ENCODE measurements at places on chromosomes 6 and 20.

DNA sequence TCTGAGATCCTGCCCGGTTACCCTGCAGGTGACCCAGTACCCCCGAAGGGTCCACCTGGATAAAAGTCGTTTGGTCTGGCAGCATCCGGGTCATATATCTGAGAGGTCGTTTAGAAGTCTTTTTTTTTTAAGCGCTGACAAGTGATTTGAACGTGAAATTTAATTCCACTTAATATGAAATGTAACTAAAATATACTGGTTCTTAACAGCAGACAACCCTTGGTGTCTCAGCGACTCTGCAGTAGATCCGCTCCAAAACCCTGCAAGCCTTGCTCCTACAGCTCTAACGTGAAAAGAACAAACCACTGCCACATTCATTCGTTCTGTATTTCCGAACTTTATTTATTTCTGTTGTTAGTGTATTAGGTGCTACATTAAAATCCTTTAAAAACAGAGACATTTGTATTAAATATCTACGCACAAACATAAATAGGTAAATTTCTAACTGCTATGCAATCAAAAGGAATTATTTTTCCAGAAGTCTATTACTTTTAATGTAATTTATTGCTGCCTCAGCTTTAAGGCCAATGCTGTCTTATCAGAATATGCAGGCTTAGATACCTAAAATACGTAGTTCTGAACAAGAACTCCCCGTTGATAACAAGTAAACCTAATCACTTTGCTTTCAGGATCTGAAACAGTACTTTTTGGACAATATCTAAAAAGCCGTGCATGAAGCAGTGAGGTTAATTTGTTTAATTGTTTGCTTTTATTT lies 33.5 kb upstream of the TCF21 start:
- DNase-seq: no peak

DNA sequence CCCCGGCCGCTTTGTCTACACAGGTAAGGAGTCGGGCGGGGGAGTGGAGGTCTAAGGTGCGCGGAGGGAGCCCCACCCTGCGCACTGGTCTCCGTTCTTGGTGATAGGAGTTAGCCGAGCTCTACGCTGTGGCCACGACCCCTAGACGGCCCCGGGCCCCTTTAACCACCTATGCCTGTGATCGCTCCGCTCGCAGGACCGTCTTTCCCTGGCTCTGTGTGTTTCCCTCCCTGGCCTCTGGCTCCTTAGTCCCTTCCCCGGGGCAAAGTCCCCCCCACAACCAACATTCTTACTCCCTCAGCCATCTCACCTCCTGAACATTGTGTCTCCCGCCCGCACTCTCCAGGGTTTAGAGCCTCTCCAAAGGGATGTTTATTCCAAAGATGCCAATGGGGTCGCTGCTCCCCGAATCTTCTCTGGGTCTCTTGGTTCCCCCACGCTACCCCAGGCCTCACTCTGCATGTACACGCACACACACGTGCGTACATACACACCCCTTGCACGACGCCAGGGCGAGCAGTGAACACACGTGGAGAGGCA lies 50.4 kb downstream of the CPXM1 start:
- DNase-seq: no peak

- peak; percentile 98 for DNase-seq
Observed at GRCh38 chr20:44310664-44311639, at the start of gene FITM2. FITM2 (minus strand) TSS chr20:44311202; CDS start chr20:44311148, 54 bp downstream.

- no peak for DNase-seq
Observed at GRCh38 chr6:111980971-111981840, 72.7 kb upstream of the CCN6 start.

- DNase-seq: no peak
Observed at GRCh38 chr20:48805286-48805685, 22.5 kb downstream of the PREX1 start.

DNA sequence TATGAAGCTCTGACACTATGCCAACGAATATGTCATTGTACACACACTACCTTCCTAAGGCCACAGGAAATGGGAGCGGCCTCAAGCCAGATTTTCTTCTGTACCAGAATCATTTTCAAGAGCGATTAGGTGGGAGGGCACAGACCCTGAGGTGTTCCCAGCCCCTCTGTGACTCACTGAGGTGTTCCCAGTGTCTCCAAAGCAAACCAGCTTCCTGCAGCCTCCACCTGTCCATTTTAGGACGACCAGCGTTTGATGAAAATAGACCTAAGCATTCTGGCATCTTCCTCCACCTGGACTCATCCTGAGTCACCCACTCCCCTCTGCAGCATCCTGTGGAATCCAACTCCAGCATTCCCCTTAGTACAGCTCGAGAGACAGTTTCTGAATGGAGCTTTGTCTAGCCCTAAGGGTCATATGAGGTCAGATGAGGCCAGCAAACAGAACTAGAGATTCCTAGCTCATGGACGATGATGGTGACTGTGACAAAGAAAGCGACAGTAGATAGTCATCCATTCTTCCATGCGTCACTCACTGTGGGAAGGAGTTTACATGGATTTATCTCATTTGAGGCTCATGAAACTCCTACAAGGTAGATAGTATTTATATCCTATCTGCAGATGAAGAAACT lies 203.4 kb downstream of the PTPRT start:
- DNase-seq: no peak

DNA sequence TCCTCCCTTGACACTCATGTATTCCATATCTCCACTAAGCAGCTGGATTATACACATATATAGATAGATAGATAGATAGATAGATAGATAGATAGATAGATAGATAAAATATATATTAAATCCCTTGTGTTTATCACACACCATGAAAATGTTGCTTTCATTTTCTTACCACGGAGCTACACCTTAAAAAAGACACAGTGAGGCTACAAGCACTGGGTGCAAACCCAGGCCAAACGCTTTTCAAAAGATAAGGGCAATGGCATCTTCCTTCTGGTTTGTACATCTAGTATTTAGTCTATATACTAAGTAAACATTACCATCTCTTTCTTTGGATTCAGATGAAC lies 377.1 kb downstream of the ESR1 start:
- DNase-seq: no peak

GRCh38 chr6:149898966-149899365 lies 1.1 kb upstream of the RAET1E start:
- no peak for DNase-seq

DNA sequence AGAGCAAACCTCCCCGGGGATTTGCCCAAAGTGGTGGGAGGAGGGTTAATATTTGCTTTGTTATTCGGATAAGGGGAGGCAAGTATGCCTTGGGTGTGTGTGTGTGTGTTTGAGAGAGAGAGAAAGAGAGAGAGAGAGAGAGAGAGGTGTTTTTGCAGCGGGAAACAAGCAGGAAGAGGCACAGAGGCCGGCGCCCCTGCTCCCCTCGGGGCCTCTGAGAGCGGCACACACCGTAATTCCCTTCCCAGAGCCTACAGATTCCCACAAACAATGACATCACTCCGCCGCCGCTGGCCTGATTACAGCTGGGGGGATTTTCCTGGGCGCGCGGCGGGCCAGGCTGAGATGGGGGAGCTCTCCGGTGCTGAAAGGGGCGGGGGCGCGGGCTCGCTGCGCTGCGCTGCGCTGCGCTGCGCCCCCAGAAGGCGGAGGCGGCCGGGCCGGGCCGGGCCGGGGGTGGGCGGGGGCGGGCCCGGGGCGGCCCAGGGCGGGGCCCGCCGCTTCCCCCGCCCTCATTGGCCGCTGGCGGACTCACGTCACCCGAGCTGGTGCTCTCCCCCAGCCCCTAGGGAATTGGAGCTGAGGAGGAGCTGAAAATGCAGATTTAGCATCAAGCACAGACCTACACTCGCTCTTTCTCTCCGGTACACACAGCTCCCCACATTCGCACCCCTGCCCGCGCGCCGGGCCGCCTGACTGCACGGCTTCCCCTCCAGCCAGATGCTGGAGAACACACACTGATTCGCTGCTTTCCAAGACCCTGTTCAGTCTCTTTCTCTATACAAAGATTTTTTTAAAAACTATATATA lies at the start of gene PCSK2:
Gene PCSK2 (plus strand): TSS at position 631 of the 809 bp plus-strand sequence. CDS start 266 bp downstream, outside the sequence.
- DNase-seq: no peak

DNA sequence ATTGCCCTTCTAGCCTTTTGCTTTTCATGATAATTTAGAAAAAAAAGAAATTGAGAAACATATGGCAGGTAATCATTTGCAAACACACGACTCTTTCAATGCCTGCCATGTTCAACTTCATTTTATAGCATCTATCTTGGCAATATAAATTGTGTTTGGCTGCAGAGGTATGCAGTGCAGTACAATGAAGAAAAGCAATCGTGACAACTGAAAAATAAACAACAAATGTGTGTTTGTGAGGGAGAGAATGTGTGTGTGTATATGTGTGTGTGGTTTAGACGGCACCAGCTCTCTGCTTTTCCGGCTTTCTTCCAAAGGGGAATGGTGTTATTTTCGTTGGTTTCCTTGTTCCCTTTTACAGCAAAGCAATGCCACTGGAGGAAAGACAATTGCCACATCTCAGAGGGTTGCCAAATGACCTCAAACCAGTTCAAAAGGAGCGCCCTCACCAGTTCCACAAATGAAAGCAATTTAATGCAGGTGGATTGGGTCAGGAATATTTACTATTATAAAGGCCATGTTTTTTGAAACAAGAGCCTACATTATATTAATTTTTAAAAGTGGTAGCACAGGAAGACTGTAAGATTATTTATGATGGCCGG lies 587.2 kb downstream of the PRKN start:
- DNase-seq: no peak

- no peak for DNase-seq
Observed at GRCh38 chr6:126267626-126268025, 72.3 kb upstream of the CENPW start.

DNA sequence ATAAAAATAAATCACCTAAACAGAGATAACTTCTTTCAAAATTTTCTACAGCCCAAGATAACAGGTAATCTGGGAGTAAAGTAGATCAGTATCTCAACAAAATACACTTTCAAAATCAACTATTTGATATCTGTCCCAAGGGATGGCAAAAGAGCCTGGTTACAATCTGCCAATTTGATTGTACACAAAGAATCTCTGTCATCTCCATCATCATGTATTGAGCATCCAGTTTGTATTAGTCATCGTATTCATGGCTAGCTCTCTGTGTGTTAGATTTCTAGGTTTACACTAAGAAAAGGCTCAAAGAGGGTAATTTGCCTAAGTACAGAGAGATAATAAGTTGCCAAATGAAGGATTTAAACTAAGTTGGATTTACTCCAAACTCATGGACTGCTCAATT lies 329.0 kb upstream of the NRSN1 start:
- no peak for DNase-seq

GRCh38 chr6:138575257-138575656 lies 76.0 kb upstream of the NHSL1 start:
- no peak for DNase-seq

- DNase-seq: no peak
Observed at GRCh38 chr20:41089555-41089954, 47.8 kb upstream of the PLCG1 start.

DNA sequence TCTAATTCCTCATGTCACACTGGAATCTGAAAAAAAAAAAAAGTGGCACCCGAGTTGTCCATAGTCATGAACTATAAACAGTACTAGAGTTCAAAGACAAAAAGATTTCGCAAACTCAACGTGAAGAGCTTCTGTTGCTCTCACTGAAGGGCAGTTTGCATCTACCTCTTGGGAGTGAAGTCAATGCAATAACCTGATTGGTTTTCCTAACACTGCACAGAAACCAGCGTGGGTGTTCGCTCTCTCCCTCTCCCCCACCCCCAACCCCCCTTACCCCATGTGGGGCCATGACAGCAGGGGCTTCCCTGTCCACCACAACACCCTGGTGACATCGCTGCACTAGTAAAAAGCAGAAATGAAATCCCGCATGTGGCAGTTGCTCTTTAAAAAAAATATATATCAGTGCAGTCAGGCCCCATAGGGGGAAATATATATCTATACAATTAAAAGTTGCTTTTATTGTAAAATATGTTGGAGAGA lies 66.9 kb downstream of the GMPR start:
- no peak for DNase-seq

GRCh38 chr6:146787876-146788508 lies 189.2 kb downstream of the ADGB start:
- DNase-seq: no peak

DNA sequence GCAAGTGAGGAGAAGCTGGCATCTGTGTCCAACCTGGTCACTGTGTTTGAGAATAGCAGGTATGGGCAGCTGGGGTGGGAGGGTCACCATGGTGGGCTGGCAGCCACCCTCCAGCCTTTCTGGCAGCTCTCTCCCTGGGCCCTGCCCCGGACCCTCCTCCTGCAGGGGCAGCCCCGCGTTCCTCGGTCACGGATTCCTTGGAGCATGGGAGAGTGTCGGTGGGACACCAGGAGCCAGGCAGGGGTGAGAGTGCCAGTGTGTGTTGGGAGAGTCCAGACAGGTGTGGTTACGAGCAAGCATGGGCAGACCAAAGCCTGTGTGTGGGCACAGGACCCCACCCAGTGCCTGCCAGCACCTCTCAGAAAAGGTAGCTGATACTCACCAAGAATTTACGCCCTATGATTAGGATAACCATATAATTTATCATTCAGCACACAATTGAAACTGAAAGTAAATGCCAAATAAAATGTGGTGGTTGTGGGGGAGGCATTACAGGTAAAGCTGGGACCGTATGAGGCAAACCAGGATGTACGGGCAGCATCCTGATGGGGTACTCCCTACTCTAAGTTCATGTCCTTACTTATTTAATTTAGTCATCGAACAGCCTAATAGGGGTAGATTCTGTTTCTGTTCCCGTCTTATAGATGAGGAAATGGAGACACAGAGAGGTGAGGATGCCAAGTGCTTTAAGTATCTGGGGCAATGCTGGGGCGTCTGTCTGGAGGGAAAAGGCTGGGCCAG lies 542 bp downstream of the FGD2 start:
- peak; percentile 36 for DNase-seq

- DNase-seq: no peak
Observed at GRCh38 chr6:15673666-15674065, 10.8 kb upstream of the DTNBP1 start.

GRCh38 chr6:166285233-166285632 lies 23.0 kb downstream of the PRR18 start:
- DNase-seq: no peak

DNA sequence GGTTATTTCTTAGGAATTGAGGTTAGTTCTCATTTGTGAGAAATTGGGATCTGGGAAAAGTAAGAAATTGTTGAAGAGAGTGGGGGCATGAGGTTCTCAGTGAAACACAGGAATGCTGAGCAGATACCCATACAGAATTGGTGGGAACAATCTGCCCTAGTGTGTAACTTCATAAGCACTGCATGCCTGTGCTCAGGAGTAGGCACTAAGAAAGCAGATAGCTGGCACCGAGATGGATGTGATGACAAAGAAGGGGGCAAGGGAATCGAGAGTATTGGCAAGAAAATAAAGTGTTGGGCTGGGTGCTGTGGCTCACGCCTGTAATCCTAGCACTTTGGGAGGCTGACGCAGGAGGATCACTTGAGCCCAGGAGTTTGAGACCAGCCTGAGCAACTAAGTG lies 4.0 kb downstream of the SLC17A5 start:
- DNase-seq: no peak

Data from CD4-positive, alpha-beta T cell treated with Interleukin-21 for 1 hour (primary cell).